ENCODE measurements at places on chromosomes 4 and X. TPM values are rescaled to one million over a fixed set of nuclear protein-coding genes. Genes with fewer than 3 reads are reported as not detected.

F8A3 gene
- total RNA-seq: 5.6 TPM

DNA sequence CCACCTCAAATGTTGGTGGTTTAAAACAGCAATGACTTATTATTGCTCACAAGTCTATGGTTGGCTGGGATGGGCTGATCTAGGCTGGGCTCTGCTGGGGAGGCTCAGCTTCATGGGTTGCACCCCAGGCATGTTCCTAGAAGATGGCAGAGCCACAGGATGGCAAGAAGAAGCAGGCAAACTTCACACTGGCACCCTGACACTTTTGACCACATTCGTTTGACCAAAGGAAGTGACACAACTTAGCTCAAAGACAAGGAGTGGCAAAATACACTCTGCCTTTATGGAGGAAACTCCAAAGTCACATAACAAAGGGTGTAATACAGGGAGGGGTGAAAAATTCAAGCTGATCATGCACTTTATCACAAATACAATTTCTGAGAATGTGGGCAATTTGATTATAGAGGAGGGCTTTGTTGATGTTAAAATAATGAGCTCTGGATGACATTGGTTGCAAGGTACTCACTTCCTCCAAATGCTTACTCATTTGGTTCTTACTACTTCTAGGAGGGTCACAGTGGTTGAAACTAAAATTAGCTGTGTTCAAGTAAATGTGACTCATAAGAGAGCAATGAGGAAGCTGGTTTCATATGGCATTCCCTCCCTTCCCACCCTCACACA is 249.2 kb upstream of the RPS6KA3 start:
- H3K4me3 ChIP-seq: no peak overlapping the region
- H3K4me1 ChIP-seq: no peaks in the 10 kb centered on the region
- no peak for DNase-seq
- H3K27me3 ChIP-seq: no peaks in the 10 kb centered on the region

TLR1 gene
- not detected for total RNA-seq

OPRPN gene
- total RNA-seq: not detected

- H3K4me1 ChIP-seq: no peaks in the 10 kb centered on the region
- no peak overlapping the region for H3K4me3 ChIP-seq
- peaks cover 5% of the 10 kb centered on the region for H3K36me3 ChIP-seq
- no peak overlapping the region for H3K27ac ChIP-seq
These were observed 190.3 kb upstream of the PSAPL1 start for GRCh38 chr4:7625071-7625470.

GRCh38 chr4:105014234-105014633 is 132.4 kb upstream of the TET2 start:
- no peak overlapping the region for H3K27ac ChIP-seq
- DNase-seq: no peak
- H3K27me3 ChIP-seq: no peaks in the 10 kb centered on the region
- H3K4me1 ChIP-seq: no peaks in the 10 kb centered on the region
- no peaks in the 10 kb centered on the region for H3K36me3 ChIP-seq

Measured in H9 (cell line).